CD4-positive, alpha-beta T cell treated with Interleukin-12 subunit alpha and Interleukin-12 subunit beta, for 1 hour (primary cell): ENCODE measurements at places on chromosomes 7 and 10.

DNA sequence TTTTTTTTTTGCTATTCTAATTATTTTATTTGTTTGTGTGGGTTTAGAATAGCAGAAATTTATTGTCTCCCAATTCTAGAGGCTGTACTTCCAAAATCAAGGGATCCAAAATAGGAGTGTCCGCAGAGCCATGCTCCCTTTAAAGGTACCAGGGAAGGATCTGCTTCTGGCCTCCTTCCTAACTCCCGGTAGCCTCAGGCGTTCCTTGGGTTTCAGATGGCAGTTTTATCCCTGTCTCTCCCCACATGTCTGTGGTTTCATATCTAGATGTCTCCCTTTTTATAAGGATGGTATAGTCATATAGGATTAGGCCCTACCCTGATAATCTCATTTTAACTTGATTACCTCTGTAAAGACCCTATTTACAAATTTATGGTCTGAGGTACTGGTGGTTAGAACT, 48.4 kb downstream of the BMPR1A start:
- no peak for DNase-seq

- DNase-seq, result peak; percentile 73
Measured at GRCh38 chr7:128904381-128905197, 5.9 kb downstream of the KCP start.

GRCh38 chr10:12784646-12785045, 216.9 kb downstream of the CCDC3 start:
- DNase-seq, result no peak

GRCh38 chr10:77156406-77156879, 481.2 kb downstream of the KCNMA1 start:
- no peak for DNase-seq

- DNase-seq, result no peak
Measured at GRCh38 chr7:156935250-156935649, 14.3 kb upstream of the NOM1 start.

DNA sequence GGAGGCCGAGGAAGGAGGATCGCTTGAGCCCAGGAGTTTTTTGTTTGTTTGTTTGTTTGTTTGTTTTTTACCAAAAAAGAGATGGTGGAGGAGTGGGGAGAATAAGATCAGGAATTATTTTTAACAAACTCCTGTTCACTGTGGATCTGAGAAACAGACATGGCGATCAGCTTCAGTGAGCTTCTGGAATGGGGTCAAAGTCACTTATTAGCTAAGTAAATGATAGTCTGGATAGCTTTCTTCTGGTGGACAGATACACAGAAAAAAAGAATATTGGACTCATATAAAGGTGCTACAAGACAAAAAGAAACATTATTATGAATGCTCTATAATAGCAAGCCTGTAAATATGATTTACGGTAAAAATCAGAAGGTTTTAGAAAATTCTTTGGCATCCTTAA, 85.1 kb downstream of the POU6F2 start:
- DNase-seq, result no peak
